Left lobe of liver (tissue), 2 donors: ENCODE measurements at places on chromosomes 2 and 18. TPM values are rescaled to one million over a fixed set of nuclear protein-coding genes. Genes with fewer than 3 reads are reported as not detected.

Gene PARD3B
- total RNA-seq = 9.3 TPM

Gene HOXD10
- not detected for total RNA-seq

Gene PER2
- total RNA-seq = 8.0 TPM

Gene SERTAD2
- 13.8 TPM for total RNA-seq

DNA sequence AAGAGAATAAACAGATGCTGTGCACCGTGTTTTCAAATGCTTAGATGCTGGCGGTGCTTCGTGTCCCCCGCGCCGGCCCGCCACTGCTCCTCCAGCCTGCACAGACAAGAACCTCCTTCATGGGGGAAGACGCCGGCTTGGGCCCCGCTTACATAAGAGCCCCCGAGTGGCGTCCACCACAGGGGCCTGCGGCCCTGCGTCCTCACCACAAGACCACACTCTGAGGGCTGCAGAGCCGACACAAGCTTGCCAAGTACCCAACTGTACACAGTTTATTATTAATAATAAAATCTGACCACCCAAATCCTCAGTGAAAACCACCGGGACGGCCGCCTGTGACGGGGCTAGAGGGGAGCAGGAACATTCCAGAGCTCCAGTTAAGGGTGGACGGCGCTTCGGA lies 232.2 kb downstream of the HDAC4 start:
- peak; percentile 31 for DNase-seq

GRCh38 chr2:86542814-86543213 lies 20.4 kb downstream of the CHMP3 start:
- no peak for DNase-seq

DNA sequence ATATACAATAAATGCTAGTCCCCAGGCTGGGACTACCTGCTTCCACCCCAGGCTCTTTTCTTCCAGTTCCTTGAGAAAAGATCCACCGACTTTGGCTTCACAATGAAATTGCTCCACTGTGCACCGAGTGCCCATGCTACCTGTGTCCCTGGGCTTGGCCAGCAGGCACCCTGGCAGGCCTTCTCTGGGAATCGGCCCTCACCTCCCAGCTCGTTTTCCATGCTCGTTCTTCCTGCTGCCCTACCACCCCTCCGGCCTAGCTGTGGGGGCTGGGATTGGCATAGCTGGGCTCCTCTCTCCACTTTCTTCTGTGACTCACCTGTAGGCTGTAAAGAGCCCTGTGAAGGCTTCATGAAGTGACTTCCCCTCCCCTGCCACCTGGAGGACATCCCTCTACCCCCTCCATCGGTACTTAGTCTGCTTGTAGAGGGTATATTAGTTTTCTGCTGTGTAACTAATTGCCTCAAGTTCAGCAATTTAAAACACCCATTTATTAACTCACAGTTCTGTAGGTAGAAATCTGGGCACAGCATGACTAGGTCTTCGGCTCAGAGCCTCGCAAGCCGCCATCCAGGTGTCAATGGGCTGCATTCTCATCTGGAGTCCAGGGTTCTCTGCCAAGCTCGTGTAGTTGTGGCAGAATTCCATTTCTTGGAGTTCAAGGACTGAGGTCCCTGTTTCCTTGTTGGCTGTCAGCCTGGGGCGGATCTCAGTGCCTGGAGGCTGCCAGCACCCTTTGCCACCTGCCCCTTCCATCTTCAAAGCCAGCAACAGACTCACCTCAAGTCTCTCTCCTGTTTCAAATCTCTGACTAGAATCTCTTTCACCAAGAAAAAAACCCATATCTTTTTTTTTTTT lies 57.6 kb downstream of the DPYSL5 start:
- no peak for DNase-seq

- DNase-seq = no peak
Observed at GRCh38 chr18:35422237-35422636, 45.1 kb upstream of the ZNF396 start.

Gene IL1R1
- 39.0 TPM for total RNA-seq

GRCh38 chr2:143476336-143477087 lies 347.3 kb downstream of the ARHGAP15 start:
- DNase-seq = no peak

DNA sequence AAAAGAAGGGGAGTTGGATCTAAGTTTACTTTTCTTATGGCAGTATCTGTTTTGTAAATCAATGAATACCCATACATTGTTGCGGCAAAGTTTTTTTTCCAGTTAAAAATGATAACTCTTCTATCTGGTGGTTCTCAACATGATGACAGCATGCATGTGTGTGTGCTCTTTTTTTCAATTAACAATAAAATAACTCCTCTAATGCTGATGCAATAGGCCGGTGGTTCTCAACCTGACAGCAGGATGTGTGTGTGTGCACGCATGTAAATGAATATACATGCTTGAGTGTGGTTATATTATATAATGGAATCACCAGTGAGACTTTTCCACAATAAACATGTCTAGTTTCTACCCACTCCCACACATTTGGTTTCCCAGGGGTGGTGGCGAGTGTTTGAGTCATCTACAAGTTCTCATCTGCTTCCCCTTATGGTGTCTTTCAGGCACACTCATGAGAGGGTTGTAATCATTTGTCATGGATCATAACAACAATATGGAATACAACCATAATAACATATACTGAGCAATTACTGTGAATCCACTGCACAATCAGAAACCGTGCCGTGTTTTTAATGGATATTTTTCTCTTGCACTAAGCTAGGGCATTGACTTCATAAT lies 31.2 kb downstream of the PARD3B start:
- no peak for DNase-seq

DNA sequence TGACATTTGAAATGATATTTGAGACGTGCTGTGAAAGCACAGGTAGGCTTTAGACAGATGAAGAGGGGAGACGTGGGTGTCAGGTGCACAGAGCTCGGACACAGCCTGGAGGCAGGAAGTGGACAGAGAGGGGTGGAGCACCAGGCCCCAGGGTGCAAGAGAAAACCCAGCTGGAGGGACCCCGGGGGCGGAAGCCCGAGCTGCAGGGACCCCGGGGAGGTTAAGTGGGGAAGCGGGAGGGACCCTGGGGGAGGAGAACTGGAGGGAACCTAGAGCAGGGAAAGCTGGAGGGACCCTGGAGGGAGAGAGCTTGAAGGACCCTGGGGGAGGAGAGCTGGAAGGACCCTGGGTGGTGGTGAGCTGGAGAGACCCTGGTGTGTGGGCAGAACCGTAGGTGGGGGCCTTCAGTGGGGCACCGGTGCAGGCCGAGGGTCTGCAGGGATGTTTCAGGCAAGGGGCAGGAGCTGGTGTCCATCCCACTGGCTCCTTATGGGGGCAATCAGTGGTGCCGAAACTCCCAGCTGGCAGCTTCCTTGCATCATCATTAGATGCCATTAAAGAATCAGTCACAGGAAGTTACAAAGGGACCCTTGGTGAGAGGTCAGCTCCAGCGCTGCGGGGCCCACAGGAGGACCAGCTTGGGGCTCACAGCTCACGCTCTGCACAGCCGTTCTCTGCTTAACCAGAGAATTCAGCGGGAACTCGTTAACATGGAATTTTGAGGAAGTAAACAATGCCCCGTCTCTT lies 246.6 kb downstream of the EIPR1 start:
- DNase-seq = no peak

- no peak for DNase-seq
Observed at GRCh38 chr2:219126555-219126954, 34.1 kb downstream of the NHEJ1 start.

Gene TCF23
- 0.10 TPM for total RNA-seq

Gene TDRD15
- 0.93 TPM for total RNA-seq

- DNase-seq = no peak
Observed at GRCh38 chr2:131042148-131042775, 51.0 kb downstream of the FAM168B start.

Gene MDH1B
- total RNA-seq = 0.28 TPM

Gene SULT1C3
- not detected for total RNA-seq

DNA sequence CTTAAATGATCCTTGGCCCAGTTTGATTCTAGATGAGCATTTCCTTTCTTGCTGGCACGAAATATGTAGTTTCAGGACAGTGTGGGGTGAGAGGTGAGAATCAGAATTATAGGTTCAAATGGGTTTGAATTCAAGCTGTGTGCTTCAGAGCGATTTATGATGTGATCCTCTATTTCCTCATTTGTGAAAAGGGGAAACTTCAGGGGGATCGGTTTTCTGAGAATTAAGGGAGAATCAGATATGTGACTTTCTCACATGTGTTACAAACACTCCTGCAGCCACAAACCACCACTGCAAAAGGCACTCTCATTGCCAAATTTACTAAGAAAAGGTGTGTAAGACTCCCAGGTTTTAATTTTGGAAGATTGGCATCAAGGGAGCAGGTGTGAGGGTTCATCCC lies 24.4 kb downstream of the HK2 start:
- DNase-seq = no peak

Gene SNORC
- 15.5 TPM for total RNA-seq

DNA sequence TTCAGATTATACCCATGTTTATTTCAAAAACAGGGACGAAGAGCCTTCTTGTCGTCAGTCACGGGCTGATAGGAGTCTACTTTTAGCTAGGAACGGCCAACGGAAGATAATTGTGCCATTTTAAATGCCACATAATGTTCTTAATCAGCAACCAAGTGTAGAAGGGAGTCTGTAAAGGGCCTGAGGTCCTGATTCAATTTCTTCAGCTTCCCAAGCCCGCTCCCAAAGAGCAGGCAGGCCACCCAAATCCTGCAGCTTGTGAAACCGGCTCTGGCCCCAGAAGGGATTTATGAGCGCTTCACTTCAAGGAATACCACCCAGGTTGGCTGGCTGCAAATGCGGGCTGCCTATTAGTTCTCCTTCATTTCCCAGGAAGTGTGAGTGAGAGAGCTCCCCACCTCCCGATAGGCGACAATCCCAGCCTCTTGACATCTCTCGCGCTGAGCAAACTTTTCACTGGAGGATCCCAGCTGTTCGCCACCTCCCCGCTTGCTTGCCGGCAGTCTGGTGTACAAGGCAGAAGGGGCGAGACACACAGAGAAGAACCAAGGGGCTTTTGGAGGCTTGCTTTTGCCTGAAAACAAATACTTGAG lies 272.9 kb downstream of the CDH20 start:
- no peak for DNase-seq

- DNase-seq = no peak
Observed at GRCh38 chr18:63205791-63206252, 113.7 kb downstream of the BCL2 start.

- no peak for DNase-seq
Observed at GRCh38 chr2:65214361-65214760, 13.3 kb upstream of the ACTR2 start.

GRCh38 chr2:16777123-16777870 lies 111.7 kb upstream of the CYRIA start:
- no peak for DNase-seq

GRCh38 chr18:6107794-6108193 lies 212.5 kb upstream of the TMEM200C start:
- DNase-seq = no peak

DNA sequence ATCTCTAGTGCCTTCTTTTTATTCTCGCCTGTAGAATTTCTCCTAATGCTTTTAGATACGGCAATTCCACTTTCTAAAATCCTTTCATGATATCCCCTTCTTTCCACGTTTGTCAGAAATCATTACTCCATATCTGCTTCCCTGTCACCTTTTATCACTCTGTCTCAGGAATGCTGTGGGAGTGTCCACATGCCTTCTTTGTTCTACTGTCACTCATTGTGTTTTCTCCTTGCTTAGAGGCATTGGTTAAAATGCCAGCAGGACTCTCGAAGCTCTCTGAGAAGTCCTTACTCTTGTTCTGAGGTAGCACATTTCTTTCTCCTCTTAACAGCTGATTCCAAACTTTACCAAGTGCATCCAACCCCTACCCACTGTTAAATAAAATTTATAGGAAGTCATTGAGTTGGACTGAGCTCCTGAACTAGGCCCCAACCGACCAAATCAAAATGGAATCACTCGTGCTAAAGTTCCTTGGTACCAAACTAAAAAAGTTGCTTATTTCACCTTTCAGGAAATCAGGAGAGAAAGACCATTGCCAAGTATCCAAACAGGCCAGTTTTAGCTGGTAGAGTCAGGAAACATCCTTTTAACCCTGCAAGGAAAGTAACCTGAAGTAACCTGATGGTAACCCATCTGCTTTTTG lies 10.6 kb upstream of the GALNT5 start:
- no peak for DNase-seq

- DNase-seq = no peak
Observed at GRCh38 chr2:189008555-189009262, 34.5 kb downstream of the COL3A1 start.

Gene SLC19A3
- 14.6 TPM for total RNA-seq

GRCh38 chr18:49858309-49859020 lies 45.1 kb upstream of the ACAA2 start:
- peak; percentile 76 for DNase-seq

Gene SCYGR8
- total RNA-seq = not detected

DNA sequence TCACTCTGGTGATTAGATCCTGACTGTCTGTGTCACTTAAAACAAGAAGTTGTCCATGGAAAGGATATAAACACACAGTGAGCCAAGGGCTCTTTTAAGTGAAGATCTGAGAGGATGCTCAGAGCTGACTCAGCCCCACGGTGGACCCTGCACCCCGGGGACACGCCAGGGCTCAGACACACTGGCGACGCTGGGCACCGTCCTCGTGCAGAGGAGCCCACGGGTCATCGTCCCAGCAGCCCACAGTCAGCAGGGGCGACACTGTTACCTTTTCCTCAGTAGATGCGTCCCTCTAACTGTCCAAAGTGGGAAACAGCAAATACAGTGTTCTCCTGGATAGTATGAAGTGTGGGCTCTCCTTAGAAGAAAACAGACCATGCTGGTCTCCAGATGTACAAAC lies 225.6 kb downstream of the HDAC4 start:
- peak; percentile 27 for DNase-seq

DNA sequence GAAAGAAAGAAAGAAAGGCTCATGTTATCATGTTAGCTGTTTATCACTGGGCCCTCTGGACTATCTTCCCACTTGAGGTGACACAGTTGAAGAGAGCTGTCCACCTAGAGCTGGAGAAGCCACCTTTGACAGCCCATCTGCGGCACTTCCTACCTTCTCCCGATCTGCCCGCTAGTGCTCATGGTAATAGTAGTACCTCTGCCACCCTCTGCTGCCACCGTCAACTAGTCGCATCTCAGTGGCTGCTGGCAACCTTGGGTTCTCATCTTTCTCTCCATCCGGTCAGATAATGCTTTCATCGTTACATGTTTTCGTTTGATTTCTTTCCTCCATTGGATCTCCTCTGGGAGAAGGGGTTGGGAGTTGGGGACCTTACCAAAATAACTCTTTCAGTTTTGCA lies 63.2 kb upstream of the COPS8 start:
- DNase-seq = no peak

GRCh38 chr2:164898475-164898874 lies 56.9 kb downstream of the SLC38A11 start:
- DNase-seq = no peak

DNA sequence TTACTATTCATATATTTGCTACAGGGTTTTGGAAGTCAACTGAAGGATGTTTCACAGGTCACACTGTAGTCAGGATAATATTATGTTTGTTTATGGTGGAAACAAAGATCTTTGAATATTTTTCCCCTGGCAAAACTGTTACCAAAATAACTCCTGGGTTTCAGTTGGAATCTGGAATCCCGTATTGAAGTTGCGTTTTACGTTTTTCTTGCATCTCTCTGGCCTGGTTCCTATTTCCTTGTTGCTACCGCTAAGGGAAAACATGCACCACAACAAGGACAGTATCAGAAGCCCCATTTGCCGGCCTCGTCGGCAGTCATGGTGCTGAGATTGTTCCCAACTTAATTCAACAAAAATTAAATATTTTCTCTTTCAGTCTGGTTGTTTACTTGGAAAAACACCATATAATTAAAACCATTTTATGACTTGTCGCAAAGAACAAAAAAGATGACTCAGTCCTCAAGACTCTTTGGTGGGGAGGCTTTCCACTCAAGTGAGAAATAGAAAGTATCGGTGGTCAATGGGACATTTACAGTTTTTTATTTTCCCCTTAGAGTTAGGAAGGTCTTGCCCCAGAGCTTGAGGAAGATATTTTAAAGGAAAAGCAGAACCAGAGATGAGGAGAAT lies 42.3 kb downstream of the EN1 start:
- no peak for DNase-seq

- no peak for DNase-seq
Observed at GRCh38 chr18:26406324-26406723, 142.0 kb downstream of the KCTD1 start.
